Panc1 (cell line): ENCODE measurements at places on chromosomes 3 and 15.

DNA sequence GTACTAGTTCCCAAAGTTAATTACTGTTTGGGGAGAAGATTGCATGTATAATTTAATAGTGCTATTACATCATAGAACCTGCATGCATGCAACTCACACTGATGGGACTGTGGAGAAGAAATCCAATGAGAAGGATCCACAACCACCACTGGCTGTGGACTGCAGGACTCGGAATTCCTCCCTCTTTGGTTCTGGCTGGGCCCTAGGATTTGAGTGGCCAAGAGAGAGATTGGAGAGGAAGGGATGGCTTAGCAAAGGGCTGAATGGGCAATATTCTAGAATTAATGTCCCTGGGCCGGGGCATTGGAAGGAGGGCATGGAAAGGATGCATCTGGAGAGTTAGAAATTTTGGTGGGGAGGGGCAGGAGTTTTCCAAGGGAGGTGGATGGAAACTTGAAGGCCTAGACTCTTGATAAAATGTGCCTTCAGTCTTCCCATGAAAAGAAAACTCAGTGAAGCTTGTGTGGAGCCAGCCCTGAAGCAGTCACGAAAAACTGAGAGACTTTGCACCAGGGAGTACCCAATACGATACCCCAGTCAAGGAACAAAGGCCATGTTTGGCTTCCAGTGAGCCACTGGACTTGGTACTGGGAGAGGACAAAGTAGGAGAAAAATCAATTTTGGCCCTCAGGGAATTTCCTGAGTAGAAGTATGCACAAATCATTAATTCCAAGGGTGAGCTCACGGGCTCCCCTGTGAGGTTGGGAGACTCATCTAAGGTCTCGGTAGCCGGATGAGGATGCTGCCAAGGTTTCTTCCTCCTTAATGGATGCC is 31.4 kb upstream of the TPM1 start:
- no peak for DNase-seq

- DNase-seq, result no peak
These were observed 319.8 kb upstream of the UMPS start for GRCh38 chr3:124410471-124410870.

- no peak for DNase-seq
These were observed 345.8 kb upstream of the ADAMTS9 start for GRCh38 chr3:65033576-65033975.

GRCh38 chr3:169607949-169608348 is 55.6 kb downstream of the MECOM start:
- DNase-seq, result no peak

- no peak for DNase-seq
These were observed 21.8 kb downstream of the P2RY12 start for GRCh38 chr3:151362751-151363174.

- DNase-seq, result no peak
These were observed 169.5 kb downstream of the PLD1 start for GRCh38 chr3:171640520-171641412.

DNA sequence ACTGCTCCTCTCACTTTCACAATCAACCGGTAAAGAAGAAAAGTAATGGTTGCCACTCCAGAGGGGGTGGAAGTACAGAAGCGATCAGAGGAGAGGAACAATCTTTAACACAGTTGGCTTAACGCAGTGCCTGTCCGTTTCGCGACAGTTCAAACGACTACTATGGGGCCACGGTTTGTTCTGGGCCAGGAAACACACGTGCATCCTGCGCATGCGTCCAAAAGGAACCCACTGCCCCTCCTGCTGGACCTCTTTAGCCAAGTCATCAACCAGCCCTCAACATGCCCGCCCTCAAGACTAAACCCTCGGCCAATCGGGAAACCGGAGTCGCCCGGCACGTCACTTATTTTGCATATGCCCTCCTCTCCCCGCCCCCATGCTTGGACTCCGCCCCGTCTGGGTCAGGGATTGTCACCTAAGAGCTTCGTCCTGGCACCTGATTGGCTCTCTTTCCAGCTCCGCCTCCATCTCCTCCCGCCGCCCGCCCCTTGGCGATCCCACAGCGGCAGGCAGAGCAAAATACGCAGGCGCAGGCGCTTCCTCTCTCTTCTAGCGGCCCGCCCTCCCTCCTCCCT is 345 bp upstream of the CDV3 start:
- DNase-seq, result peak; percentile 99

- DNase-seq, result no peak
These were observed 97.9 kb downstream of the CPN2 start for GRCh38 chr3:194253270-194253669.

DNA sequence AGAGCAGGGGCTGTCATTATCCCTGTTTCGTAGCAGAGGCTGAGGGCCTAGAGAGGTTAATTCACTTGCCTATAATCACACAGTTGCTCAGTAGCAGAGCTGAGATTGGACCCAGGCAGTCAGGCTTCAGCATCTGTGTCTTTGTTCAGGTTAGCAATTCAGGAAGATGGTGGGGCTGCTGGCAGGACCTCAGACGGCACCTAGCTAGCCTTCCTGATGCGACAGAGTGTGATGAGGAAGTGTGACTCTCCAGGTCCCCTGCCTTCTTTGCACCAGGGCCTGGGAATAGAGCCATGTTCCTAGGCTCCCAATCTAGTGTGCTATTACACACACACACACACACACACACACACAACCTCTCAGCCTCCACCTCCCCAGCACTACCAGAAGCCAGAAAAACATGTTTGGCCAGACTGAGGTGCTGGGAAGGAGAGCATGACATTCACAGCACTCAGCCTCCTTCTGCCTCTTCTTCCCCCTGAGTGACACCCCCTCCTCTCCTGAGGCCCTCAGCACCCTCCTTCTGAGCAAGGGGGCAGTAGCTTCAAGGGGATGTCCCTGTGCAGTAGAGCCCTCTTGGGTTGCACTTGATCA is 88.9 kb downstream of the TLE3 start:
- DNase-seq, result no peak

DNA sequence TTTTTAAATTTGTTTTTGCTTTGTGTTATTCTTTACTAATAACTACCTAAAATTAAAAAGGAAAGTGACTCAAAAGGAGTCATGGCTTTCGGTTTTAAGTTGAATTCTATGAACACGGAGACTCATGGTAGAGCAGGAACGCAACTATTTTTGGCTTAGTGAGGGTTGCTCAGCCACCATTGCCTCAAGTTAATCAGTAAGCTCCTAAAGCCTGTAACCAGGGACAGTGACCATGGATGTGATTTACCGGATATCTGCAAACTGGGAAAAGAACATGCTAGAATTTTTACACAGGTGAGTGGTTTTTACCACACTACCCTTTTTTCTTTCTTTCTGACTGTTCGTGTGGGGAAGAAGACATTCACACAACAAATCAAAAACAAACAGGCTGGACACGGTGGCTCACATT is 11.8 kb downstream of the SLC12A8 start:
- no peak for DNase-seq

DNA sequence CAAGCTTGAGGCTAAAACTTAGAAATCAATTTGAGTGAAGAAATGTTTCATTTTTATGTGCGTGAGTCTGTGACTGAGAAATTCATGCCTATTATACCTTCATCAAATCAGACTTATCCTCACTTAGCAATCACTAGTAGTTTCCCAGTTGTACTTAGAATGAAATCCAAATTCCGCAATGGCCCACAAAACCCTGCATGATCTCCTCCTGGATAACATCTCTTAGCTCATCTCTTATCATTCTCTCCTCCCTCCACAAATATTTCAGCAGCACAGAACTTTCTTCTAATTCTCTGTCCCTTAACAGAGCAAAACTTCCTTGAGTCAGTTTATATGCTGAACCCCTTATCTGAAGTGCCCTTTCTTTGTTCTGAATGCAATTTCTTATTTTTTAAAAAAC is 198.8 kb upstream of the TGFBR2 start:
- no peak for DNase-seq
